ENCODE measurements at places on chromosomes 5 and 9.
A peak's percentile ranks its signal among the peaks of the same experiment; 100 is the strongest.

- no peak for DNase-seq
These were observed 78.2 kb downstream of the GRAMD2B start for GRCh38 chr5:126501448-126501847.

GRCh38 chr9:136374183-136374575, 710 bp upstream of the CARD9 start:
- no peak for DNase-seq

- no peak for DNase-seq
These were observed 75.8 kb downstream of the DPYSL3 start for GRCh38 chr5:147434049-147434448.

DNA sequence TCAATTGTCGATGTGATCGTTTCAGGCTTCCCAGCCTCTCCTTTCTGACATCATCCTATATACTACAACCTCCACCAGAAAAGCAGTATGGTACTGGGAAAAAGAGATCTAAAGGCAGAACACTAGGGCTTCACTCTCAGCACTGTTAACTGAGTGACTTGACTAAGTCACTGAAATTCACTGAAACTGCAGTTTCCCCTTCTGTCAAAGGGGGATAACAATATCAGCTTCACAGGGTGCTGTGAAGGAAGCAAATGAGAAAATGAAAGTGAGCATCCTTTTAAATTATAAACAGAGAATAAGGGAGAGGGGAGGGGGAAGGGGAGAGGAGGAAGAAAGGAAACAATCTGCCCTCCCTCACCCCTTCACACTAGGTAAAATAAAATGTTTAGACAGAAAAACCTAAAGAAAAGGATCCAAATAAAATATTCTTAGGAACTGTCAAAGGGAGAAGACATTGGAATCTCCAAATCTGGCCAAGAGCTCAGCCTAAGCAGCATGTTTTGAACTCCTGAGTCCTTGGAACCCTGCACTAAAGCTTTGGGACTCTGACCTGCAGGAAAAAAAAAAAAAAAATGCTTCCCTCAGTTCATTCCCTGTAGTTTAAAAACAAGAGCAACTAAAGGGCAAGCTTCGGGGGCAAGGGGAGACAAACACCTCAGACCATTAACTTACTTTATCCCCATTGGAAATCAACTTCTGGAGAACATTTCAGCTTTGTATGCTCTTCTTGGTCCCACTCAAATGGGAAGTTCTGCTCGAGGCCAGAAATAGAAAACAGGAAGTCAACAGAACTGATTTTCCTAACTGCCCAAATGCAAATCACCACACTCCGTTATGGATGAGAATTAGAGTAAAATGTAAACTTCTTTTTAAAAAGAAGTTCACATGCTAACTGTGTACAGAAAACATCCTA, 178.3 kb downstream of the DEPDC1B start:
- no peak for DNase-seq

- DNase-seq = no peak
These were observed 44.7 kb downstream of the RNF130 start for GRCh38 chr5:180026734-180027458.

GRCh38 chr5:83092619-83093018, 15.3 kb downstream of the XRCC4 start:
- DNase-seq = no peak

- DNase-seq = no peak
These were observed 100.0 kb downstream of the ADGRV1 start for GRCh38 chr5:90658620-90659019.

DNA sequence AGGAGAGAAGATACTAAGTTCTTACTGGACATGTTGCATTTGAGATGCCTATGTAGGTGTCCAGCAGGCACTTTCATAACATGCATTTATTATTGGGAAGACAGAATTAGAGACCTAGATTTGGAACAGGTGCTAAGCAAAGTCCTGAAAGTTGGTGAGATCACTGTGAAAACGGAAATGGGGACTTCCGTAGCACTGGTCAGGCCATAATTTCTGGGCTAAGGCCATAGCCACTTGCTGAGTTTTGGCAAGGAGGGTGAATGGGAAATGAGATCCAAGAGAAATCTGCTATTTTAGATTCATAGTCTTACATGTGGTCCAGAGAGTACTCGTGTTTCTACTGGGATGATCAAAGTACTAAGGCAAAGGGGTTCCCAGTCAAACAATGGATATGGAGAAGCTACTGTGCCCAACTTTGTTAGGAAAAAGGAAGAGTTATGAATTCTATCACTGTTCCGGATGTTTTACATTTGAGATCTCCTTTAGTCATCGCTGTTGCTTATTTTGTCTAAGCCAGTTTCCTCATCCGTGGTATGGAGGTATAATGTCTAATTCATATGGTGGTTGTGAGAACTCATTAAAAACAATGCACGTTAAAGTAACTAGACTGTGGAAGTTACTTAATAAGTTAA, 33.4 kb downstream of the TEK start:
- DNase-seq = no peak

DNA sequence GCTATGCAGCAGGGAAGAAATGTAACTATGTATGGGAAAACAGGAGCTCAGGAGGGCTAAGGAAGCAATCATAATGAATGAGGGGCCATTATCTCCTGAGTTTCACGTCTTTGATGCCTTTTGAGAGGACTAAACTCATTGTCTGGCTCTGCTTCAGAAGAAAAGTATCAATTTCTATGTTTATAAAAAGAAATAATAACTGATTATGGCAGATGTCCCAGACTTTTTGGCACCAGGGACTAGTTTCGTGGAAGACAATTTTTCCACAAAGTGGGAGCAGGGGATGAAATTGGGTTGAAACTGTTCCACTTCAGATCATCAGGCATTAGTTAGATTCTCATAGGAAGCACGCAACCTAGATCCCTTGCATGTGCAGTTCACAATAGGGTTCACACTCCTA, 8.7 kb upstream of the IL7R start:
- no peak for DNase-seq

DNA sequence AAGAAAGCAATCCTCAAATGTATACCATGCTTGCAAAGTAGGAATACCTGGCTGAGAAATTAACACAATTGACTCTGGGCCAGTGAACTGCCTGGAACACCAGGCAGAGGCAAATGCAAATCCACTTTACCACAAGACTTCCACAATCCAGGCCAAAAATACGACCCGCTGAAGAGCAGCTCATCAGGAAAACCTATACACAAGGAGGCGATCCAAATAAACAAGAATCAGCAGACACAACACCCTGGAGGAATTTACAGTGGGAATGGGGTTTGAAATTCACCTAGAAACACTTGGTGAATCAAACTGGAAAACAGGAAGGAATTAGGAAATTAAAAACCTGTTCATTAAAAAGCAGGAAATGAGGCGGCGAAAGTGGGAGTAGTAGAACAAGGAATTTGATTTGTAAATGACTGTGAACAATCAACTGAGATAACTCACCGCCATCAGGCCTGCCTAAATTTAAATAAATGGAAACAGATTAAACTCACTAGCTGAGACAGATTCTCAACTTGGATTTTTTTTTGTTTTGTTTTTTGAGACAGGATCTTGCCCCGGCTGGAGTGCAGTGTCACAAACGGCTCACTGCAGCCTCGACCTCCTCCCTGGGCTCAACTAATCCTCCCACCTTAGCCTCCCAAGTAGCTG, 15.9 kb downstream of the CMBL start:
- no peak for DNase-seq

GRCh38 chr9:92774274-92774673, 9.6 kb upstream of the BICD2 start:
- peak; percentile 66 for DNase-seq

DNA sequence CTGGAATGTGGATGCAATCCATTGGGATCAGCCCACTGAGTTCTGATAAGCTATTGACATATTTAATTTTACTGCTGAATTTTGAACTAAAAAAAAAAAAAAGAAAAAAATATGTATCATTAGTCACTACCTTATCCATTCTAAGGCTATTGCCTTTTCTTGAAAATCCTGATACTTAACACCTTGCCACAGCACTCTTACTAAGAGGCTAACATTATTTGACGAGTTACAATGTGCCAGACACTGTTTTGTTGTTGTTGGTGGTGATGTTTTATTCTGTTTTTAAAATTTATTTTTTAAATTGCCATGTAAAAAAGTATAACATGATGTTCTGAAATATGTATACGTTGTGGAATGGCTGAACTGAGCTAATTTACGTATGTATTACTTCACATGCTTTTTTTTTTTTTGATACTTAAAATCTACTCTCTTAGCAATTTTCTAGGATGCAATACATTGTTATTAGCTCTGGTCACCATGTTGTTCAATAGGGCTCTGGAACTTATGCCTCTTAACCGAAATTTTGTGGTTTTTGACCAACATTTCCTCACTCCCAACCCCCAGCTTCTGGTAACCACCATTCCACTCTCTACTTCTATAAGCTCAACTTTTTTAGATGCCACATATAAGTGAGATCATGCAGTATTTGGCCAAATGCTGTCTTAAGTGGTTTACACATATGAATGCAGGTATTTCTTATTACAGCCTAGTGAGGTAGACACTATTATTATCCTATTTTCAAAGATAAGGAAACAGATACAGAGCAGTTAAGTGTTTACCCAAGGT, 134.8 kb upstream of the PCA3 start:
- DNase-seq = no peak

DNA sequence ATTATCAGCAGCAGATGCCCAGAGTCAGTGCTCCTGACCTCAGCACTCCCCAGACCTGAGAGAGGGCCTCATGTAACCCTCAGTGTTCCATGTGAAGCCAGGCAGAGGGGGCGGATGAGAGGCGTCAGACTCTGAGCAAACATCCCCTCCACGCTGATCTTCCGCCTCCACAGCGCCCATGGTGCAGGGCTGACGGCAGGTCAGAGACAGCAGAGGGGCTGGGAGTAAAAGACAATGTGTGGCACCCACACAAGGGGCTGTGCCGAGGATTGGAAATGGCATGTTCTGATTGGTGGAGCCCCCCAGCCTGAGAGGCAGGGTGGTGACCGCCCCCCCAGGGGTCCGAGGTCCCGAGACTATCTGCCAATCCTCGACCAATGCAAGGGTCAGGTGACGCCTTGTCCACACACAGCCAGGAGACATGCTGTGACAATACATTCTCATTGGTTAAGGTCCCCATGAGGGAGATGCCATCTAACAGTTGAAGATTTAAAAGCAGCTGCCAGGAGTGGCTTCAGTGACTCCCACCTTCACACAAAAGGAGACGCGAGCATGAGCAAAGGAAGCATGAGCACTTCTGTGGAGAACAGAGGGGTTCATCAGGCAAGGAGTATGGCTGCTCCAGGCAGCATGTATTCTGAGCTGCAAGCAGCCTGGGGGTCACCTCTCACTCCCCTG, 19.3 kb upstream of the SLC25A51 start:
- no peak for DNase-seq

DNA sequence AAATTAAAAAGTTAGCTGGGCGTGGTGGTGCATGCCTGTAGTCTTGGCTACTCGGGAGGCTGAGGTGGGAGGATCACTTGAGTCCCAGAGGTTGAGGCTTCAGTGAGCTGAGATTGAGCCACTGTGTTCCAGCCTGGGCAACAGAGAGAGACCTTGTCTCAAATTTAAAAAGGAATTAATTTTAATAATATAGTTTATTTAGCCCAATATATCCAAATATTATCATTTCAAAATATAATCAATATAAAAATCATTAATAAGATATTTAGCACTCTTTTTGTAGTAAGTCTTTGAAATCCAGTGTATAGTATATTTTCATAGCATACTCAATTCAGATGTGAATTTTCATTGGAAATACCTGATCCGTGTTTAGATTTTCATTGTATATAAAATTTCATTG, 43.2 kb upstream of the ORM1 start:
- no peak for DNase-seq

DNA sequence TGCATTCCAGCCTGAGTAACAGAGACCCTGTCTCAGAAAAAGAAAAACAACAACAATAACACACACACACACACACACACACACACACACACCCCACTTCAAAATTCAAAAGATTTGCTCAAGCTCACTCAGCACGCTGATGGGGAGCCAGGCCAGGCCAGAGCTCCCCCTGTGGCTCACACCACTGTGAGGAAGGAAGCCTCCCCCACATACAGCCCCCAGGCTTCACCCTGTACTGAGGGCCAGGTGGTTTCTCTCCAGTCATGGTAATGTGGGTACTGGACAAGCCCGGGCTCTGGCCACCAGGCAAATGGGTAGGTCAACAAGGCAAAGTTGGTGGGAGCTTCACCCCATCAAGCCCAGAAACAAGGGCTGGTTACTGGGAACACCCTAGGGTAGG, 19.0 kb downstream of the ATOX1 start:
- DNase-seq = no peak

DNA sequence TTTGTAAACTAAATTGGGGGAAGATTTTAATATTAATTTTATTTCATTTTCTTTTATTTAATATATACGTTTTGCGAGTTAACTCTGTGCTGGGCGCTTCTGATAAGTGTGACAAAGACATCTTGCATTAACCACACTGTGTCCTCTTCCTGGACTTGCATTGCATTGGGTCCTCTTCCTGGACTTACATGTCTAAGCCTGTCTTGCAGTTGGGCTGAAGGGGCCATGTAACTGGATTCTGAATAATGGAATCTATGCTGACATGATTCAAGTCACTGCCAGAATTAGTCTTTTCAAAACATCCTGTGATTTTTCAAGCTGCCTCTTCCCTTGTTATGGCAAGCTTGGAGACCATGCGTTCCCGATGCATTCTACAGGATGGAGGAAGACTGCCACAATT, 122.6 kb downstream of the TRIM32 start:
- DNase-seq = no peak

DNA sequence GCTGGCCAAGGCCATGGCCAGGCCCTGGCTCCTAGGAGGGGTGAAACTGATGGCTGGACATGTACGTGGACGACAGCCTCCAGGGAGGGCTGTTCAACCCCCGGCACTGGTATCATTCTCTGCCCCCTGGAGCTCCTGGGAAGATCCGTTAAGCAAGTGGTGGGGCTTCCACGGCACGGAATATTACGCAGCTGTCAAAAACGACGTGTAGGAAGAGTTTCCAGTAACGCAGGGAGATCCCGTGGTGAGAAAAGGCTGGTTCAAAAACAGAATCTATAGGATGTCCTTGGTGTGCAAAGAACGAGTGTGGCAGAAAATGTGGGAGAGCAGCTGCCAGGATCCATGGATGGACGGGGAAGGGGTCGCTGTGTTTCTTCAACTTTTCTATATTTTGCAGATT, 36.3 kb upstream of the TMEM250 start:
- DNase-seq = no peak

GRCh38 chr5:28493456-28493855, 1455.1 kb upstream of the CDH9 start:
- no peak for DNase-seq

DNA sequence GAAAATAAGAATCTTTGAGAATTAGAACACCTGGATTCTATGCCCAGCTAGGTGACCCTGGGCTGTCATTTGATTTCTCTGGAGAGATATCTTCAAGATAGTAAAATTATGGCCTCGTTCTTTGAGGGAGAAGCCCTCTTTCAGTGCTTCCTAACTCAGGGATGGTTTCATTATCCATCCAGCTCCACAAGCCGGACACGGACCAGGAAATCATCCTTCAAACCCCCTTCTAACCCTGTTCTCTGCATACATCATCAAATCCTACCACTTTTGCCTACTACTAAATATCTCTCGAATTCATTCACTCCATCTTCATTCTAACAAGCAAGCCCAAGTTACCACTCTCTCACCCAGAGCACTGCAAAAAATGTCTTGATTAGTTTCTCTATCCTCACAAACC, 57.2 kb downstream of the MAPKAP1 start:
- no peak for DNase-seq

GRCh38 chr9:114370251-114370967, 17.4 kb downstream of the AKNA start:
- no peak for DNase-seq

GRCh38 chr5:137563646-137564397, 64.7 kb upstream of the SPOCK1 start:
- DNase-seq = no peak

- peak; percentile 72 for DNase-seq
These were observed 9.0 kb downstream of the PRRC2B start for GRCh38 chr9:131402738-131403492.
